Stimulated activated CD8-positive, alpha-beta memory T cell treated with anti-CD3 and anti-CD28 coated beads, Interleukin-4, amount 100 ng/mL, for 1 hour (primary cell): ENCODE measurements at places on chromosomes 16 and 17.

GRCh38 chr16:57128771-57129389 is 36.5 kb downstream of the CPNE2 start:
- no peak for DNase-seq

DNA sequence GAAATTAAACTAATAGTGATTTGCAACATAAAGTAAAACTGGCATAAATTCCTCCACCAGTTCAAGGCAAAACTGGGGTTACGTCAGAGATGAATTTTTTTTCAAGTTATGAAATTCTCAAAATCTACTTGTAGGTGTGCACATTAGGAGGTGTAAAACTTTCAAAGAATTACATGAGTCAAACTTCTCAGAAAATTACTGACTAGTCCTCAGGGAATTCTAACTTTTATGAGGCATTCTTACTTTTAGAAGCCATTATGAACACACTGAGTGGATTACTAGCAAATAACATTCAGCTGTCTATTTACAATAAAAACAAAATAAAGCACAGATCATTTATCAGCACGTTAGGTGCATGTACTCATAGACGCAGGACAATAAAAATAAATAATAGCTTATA is 348.7 kb downstream of the CDH11 start:
- no peak for DNase-seq

DNA sequence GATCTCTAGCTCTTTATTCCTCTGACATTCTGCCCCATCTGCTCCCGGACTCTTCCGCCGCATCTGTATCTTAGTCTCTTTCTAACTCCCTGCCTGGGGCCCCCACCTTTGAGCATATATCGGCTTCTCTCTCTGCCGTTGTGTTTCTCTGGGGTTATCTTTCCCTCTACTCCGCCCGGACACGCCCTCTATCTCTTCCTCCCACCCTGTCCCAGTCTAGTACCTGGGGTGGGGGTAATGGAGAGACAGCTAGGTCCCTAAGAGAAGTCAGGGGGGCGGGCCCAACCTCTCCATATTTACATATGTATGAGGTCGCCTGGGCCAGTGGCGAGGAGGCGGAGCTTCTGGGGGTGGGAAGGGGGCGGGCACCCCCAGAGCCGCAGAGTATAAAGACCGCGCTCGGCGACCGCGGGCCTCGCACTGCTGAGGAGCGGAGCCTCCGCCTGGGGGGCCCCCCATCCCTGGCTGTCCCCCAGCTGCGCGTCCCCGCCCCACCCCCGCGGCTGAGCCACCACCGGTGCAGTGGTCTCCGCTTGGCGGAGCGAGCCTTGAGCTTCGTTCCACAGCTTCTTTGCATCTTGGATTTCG is at the start of gene ATP1B2:
TSS of gene ATP1B2 (plus strand) at position 418 of the 588 bp plus-strand sequence. CDS start 593 bp downstream, outside the sequence.
- peak; percentile 62 for DNase-seq

DNA sequence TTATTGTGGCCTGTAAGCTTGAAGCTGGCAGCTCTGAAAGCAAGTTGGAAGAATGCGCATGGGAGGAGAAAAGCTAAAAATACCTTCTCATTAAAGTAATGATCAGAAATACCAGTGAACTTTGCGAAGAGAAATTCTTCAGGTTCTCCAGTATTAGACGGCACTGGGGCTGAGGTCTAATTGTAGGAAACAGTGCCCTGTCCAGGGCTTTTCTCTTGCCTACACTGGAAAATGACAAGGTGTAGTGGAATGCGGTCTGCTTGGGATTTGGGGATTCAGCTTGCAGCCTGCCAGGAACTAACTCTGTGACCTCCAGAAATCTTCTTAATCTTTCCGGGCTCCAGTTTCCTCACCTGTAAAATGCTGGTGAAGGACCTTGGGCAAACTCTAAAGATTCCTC is 53.3 kb upstream of the KCNJ16 start:
- DNase-seq = no peak

- DNase-seq = no peak
Observed at GRCh38 chr17:59332749-59333377, 1.4 kb downstream of the YPEL2 start.

GRCh38 chr16:8053437-8053836 is 536.9 kb downstream of the TMEM114 start:
- no peak for DNase-seq

GRCh38 chr17:41360296-41360995 is 9.2 kb downstream of the KRT33B start:
- no peak for DNase-seq

- DNase-seq = no peak
Observed at GRCh38 chr17:3915581-3915994, 677 bp downstream of the P2RX1 start.

GRCh38 chr17:27343977-27344607 is 50.2 kb downstream of the WSB1 start:
- no peak for DNase-seq

DNA sequence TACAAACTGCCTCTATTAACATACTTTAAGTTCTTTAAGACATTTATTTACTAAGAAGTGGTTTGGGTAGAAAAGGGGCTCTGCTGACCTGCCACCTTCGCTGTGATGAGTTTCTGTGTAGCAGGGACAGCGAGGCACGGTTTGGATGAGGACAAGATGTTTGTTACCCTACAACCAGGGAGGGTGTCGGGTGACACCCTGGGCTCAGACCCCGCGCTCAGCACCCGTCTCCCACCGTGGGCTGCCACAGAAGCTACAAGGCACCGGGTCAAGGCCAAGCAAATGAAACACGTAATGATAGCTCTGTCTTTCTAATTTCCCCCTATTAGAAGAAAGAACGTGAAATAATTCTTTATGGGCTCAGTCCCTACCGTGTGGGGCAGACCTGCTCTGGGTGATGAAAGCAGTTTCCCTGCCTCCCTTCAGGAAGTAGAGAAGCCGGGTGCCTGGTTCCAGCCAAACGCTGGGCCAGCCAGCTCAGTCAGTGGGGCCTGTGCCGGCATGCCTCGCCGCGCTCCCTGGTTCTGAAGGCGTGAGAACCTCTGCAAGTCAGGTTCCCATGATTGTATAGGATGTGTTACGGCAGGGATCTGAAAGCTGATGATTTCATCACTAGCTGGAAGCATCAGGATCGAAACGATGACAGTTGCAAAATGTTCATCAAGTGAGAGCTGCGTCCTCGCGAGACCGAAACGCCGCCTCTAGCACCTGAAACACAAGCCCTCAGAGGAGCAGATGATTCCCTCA is 3.9 kb downstream of the ZNF750 start:
- no peak for DNase-seq

GRCh38 chr17:67733449-67733848 is 15.7 kb downstream of the NOL11 start:
- DNase-seq = no peak

DNA sequence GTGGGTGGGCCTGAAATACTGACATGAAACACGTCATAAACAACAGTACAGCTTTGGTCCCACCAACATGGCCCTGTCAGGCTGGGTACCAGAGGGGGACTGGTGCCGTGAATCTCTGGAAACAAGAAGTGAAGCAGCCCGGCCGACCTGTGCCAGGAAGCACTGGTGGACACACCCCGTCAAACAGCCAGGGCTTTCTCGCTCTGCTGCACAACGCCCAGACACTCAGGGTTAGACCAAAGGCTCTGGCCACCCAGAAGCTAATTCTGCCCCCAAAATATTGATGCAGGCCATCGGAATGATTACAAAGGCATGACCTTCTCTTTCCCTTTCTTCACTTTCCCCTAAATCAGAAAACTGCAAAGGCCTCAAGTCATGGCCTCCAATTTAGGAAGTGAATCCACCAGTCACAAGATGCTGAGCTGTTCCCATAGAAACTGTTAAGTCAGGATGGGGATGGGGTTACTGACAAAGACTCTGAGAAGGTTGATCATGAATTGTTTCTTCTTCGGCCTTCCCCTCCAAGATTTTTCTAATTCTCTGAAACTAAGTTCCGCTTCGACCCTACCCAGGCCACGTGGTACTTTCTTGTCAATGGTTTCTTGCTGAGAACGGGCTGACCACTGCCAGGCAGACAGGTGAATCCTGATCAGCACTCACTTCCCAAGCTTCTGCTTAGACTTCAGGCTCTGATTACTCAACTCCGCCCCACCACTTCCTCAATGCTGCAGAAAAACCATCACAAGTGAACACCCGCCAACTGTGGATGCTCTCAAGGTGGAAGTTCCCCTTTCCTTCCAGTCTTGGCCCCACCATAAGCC is 6.7 kb downstream of the PITPNA start:
- DNase-seq = no peak

DNA sequence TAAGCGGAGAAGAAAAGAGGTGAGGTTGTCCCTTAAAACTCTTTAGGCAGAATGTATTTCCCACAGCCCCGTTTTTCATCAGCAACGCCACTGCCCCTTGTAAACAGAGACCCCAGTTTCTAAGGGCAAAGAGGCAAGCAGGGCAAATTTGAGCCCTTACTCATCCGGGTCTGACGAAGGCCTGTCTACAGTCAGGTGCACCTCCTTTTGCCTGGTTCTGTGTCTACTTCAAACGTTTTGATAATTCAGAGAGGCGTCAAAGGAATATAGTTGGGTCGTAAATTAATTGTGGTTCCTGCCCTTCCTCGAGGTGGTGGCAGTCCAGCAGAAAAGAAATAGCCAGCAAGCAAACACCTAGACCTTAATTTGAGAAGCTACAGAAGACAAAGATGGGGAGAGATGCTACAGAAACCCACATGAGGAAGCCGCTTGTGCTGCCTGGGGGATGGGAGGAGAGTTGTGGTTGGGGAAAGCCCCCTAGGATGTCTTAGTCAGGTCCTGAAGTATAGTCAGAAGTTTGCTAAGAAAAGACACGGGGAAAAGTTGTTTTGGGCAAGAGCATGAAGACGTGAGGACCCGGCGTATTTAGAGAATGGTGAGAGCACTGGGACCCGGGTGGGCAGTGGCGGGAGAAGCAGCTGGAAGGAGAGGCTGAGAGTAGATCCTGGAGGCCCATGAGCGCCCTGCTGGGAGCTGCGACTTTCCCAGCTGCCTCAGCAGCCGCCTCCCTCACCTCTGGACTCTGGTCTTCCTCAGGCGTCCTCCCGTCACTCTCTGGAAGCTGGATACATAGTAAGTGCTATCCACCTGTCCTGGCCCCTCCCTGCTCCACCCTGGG is 2.4 kb downstream of the FBRS start:
- peak; percentile 44 for DNase-seq

- DNase-seq = no peak
Observed at GRCh38 chr16:71201556-71201955, 29.0 kb downstream of the HYDIN start.

DNA sequence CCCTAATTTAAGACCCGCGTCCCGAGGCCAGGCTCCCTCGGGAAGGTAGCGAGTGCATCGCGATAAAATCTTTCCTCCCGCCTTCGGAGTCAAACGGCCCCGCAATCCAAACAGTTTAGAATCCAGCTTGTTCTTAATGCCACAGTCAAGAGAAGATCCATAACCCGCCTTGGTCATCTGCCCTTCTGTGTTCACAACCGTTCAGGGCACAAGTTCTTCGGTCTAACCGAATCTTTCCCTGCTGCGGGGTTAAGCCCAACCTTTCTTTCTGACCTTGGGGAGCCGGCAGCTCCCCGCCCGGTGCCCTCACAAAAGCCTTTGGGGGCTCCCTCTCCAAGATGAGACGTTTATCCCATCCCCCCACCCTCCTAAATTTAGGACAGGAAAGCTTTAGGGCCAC is 30.3 kb downstream of the CPSF4L start:
- no peak for DNase-seq

DNA sequence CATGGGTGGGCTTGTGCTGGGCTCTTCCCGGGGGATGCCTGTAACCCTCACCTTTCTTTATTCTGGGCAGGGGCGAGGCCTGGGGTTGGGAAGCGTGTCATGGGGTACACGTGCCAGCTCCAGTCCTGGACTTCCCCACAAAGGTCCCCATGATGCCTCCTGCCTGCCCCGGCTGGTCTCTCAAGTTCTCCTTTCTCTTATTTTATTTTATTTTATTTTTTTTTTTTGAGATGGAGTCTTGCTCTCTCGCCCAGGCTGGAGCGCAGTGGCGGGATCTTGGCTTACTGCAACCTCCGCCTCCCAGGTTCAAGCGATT is 8.6 kb downstream of the ATP2A3 start:
- DNase-seq = no peak

GRCh38 chr17:3685174-3685573 is 10.8 kb downstream of the P2RX5 start:
- no peak for DNase-seq
